ENCODE measurements at places on chromosomes 13 and 19. TPM values are rescaled to one million over a fixed set of nuclear protein-coding genes. Genes with fewer than 3 reads are reported as not detected.

GRCh38 chr13:72205773-72206172 is 338.8 kb upstream of the DACH1 start:
- no peak for DNase-seq

- no peak for DNase-seq
Measured at GRCh38 chr13:83819611-83820010, 62.7 kb downstream of the SLITRK1 start.

DNA sequence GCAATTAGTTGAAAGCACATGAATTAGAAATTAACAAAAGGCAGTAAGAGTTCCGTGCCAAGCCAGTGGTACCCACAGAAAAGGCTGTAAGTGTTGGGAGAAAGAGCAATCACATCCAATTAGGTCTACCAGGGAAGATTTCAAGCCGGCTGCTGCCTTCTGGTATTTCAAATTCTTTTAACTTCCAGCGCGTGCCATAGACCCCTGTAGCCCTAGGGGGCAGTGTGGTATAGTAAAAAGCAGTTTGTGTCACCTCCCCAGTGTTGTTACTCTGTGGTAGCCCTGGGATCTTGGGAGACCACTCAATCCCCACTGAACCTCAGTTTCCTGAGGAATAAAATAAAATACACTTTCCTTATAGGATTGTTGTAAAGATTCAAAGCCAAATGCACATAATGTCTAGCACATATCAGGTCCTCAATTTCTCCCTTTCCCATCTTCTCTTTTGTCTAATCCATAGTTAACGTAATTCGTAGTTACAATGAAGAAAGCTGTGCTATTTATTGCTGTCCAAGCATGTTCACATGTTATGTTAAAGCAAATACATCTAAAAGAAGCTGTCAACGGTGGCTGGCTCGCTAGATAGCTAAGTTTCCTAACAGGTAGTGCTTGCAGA is 230.2 kb downstream of the TDRD3 start:
- DNase-seq = no peak

DNA sequence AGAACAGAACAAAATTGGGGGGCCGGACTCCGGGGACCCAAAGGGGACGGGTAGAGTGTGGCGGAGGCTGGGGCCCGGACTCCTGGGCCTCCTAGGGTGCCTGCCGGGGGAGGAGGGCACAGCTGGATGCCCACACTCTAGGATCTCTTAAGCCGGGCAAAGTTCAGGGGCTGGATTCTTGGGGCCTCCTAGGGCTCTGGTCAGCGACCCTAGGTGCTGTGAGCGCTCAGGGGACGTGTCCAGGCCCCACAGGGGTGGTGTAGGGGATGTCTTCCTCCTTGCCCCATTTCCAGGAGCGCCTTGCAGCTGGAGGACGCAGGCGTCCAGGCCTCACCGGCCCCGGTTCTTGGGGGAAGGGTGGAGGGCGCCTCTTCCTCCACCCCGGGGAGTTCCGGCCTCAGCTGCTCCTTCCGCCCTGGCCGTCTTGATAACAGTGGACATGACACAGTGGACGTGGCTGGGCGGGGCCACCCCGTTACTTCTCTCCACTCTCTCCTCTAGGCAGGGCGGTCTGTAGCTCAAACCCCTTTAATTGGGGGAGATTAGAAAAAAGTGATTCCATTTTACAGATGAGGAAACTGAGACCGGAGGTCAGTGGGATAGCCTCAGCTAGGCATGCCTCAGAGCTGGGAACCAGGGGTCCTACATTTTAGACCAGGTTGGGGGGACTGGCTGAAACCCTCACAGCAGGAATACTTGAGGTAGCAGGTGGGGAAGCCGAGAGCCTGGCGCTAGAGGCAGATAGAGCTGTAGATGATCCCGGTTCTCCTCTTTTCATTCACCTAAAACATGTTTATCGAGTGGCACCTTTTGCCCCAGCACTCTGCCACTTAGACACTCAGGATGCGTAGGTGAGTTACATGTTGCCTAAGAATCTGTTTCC is 705 bp downstream of the STXBP2 start:
- no peak for DNase-seq

DNA sequence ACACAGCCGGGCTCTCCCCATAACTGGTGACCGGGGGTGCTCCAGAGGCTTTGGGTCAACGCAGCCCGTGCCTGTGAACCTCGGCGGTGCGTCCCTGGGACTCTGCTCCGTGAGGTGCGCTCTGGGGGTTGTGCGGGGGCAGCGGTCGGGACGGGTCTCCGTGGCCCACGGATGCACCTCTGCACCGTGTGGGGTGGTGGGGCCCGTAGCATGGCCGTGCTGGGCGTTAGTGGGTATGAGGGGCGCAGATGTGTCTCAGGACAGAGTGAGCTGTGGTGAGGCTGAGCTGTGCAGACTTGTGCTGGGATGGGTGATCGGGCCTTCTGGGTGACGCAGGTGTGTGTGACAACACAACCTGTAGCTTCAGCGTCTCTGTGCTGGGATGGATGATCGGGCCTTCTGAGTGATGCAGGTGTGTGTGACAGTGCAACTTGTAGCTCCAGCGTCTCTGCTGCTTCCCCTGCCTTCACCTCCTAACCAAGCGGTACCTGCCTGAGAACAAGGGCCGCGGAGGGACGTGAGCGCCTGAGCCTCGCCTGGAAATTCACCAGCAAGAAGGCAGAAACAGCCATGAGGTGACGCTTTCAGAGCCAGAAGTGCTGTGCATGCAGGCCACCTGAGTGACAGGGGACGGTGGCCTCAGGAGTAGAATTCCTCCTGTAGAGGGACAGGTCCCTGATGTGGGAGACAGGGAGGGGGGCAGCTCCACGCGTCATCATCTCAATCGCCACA is 599 bp downstream of the ZNF331 start:
- no peak for DNase-seq

GRCh38 chr13:98915563-98915962 is 62.3 kb downstream of the DOCK9 start:
- no peak for DNase-seq

- no peak for DNase-seq
Measured at GRCh38 chr13:111393221-111393790, 72.9 kb downstream of the TEX29 start.

GRCh38 chr13:85698256-85698655 is 101.0 kb downstream of the SLITRK6 start:
- no peak for DNase-seq

- no peak for DNase-seq
Measured at GRCh38 chr13:20708216-20708615, 4.7 kb downstream of the IL17D start.

- no peak for DNase-seq
Measured at GRCh38 chr13:40590112-40590862, 76.2 kb downstream of the FOXO1 start.

DNA sequence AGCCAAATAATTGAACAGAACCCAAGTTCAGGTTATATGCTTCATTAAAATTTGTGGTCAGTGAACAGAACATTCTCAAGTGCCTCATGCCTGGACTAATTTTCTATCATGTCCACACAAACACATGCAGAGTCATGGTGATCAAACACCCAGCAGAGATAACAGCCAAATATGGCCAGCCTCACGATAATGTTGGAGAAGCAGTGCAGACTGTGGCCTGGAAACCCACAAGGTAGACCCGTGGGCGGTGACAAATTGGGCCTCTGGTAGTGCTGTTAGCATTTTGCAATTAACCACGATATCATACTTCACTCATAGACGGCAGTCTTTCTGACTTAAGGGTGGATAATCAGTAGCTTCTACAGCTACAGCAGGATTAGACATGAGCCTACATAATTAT is 35.0 kb upstream of the VWA8 start:
- no peak for DNase-seq

DNA sequence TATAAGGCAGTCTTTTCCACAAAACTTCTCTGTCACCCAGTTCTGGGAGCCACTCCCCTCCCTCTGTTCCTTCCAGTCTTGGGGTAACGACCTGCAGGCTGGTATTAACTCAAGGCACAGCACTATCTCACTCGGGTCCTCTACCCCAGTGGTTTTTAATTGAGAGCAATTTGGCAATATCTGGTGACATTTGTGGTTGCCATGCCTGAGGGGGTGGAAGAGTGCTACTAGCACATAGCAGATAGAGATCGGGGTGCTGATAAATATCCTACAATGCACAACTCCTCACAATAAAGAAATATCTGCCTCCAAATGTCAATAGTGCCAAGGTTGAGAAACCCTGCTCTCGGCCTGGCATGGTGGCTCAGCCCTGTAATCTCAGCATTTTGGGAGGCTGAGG is 117.7 kb upstream of the ABCC4 start:
- DNase-seq = no peak

DNA sequence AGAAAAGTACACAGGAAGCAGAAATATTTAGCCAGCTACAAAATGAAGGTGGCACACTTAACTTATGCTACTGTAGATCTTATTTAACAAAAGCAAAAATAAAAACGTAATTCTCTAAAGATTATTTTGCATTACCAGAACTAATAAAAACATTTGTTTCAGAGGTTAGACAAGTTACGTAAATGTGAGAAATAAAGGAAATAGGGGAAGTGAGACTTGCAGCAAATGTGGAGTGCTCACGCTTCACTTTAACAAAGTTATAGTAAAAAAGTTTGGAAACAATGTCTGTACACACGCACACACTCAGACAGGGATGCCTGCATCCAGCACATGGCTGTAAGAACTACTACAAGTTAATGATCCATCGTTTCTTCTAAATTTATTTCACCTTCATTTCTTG is 83.7 kb downstream of the NALCN start:
- DNase-seq = no peak

- DNase-seq = no peak
Measured at GRCh38 chr13:97124915-97125809, 97.0 kb upstream of the MBNL2 start.

- DNase-seq = no peak
Measured at GRCh38 chr13:106986033-106986484, 418.1 kb upstream of the ARGLU1 start.

GRCh38 chr19:3129112-3129511 is 6.7 kb upstream of the GNA15 start:
- DNase-seq = no peak

DNA sequence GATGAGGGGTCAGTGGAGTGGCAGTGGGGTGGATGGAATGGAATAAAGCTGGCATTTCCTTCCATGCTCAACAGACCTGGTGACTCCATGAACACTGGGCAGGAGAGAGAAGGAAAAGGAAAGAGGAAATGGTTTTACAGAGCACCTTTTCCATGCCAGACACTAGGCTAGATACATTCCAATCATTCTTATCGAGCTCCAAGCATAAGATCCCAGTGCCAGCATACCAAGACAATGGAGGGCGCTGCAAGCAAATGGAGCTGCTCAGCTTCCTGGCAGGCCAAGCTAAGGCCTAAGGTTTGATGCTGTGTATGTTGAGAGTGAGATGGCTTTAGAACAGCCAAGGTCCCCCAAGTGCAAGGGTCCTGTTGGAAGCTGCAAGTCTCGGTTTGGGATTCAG is 113.2 kb downstream of the HSPH1 start:
- DNase-seq = no peak

- DNase-seq = no peak
Measured at GRCh38 chr13:76684336-76684735, 201.9 kb downstream of the KCTD12 start.

DNA sequence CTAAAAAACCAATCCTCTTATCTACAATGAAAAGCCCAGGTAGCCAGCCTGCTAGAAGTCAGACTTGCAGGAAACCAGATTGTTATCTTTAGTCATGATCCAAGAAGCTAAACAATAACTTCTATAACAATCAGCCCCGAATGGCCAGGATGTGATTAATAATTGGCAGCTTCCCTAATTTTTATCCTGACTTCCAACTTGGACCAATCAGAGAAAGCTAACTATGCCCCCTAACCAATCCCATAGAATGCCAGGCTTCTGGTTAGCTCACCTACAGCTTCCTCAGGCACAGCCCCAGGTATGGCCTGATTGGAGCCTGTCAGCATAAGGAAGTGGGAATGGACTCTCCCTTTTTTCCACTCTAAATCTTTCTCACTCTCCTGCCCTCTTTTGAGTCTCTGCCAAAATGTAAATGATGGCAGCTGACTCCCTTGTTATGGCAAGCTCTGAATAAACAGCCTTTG is 394.9 kb downstream of the DLEU7 start:
- no peak for DNase-seq

DNA sequence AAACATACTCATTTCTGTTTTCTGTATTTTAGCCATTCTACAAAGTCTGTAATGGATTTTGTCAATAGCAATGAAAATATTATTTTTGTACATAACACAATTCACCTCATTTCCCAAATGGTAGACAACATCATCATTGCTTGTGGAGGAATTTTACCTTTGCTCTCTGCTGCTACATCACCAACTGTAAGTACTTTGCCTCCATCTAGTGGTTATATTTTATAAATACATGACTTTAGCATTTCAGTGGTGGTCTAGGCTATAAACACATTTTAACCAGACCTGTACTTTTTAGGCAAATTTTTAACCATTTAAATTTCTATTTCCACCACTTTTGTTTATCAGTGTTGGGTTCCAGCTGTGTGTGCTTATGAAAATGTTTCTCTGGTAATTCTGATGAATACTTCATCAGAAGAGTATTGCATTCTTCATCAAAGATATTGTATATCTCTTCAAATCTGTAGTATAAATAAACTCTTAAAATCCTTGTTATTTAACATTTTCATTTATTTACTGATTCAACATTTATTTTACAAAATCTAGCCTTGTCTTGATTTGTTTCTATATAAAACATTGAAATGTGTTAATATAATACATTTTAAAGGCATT is 222.4 kb downstream of the NBEA start:
- peak; percentile 43 for DNase-seq

DNA sequence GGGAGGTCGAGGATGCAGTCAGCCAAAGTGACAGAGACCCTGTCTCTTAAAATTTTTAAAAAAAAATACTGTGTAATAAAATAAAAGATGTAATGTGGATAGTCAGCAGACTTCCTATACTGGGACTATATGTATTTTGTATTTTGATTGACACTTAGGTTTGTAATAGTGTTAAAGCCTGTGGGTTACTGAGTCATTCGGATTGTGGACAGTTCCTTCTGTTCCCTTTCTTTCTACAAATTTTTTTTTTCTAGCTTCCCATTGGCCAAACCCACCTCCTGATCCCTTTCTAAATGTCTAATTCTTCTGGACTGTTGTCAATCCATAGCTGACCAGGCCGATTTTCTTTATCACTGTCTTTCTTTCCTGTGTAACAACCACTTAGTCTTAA is 108.0 kb downstream of the DNAJC3 start:
- no peak for DNase-seq

Gene GIPR
- not detected for polyA plus RNA-seq

Gene BIVM
- polyA plus RNA-seq = 2.2 TPM

Gene ZNF558
- 10.2 TPM for polyA plus RNA-seq

Gene SLC10A2
- not detected for polyA plus RNA-seq

Gene C1QTNF9
- polyA plus RNA-seq = not detected

Gene PVR
- polyA plus RNA-seq = not detected

Gene NTF4
- not detected for polyA plus RNA-seq

Measured in naive B cell (primary cell).